Myocyte (in vitro differentiated cells): ENCODE measurements at places on chromosomes 5 and 9. TPM values are rescaled to one million over a fixed set of nuclear protein-coding genes. Genes with fewer than 3 reads are reported as not detected.

Gene OLFM1
- not detected in 2 replicates for total RNA-seq

DNA sequence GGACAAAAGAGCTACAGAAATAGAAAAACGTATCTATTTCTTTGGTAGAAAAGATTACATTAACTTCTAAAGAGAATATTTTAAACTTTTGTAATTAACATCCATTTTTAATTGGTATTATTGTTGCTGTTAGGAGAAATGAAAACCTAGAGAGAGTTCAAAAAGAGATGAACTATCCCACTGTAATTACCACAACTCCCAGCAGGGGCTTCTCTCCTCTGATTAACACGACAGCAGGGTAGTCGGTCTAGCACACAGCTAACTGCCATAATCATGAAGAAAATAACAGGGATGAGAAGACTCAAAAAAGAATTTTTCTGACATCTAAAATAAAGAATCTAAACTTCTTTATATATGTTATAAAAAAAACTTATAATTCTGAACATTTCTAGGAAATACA is 86.2 kb upstream of the CDH9 start:
- peak; percentile 47 for DNase-seq

DNA sequence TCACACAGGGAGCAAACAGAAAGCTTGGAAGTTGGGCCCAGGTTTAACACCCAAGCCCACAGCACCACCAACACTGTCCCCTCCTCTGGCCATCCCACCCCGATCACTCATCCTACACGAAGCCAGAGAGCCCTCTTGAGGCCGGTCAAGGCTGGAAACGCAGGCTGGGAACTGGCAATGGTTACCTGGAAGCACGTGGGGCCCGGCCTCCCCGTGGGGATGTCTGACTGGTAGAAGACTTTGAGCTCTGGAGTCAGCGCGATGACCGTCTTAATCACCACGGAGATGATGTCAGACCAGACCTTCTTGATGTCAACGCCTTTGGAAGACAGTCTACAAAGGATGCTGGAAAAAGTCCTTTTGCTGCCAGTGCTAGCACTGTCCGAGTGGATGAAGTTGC is 104.1 kb downstream of the TTLL11 start:
- no peak for DNase-seq

GRCh38 chr5:61610678-61611024 is 278.6 kb downstream of the ZSWIM6 start:
- no peak for DNase-seq
